Hepatocyte (in vitro differentiated cells): ENCODE measurements at places on chromosomes 4 and X. TPM values are rescaled to one million over a fixed set of nuclear protein-coding genes. Genes with fewer than 3 reads are reported as not detected.

TRAM1L1 gene
- 4.5 and 6.9 TPM in 2 replicates for total RNA-seq

GAGE2A gene
- not detected in 2 replicates for total RNA-seq

WAS gene
- 0.32 TPM in 1 of 2 replicates, not detected in the other for total RNA-seq

DTHD1 gene
- total RNA-seq, result 0.12 TPM in 1 of 2 replicates, not detected in the other

JADE3 gene
- 17.3 and 18.6 TPM in 2 replicates for total RNA-seq

MGAT4D gene
- not detected in 2 replicates for total RNA-seq

CT45A5 gene
- total RNA-seq, result not detected in 2 replicates

ZMAT1 gene
- 2.5 and 4.1 TPM in 2 replicates for total RNA-seq

SPANXN4 gene
- total RNA-seq, result not detected in 2 replicates

EDNRA gene
- total RNA-seq, result 28.1 and 35.7 TPM in 2 replicates

SSX1 gene
- total RNA-seq, result not detected in 2 replicates

IL1RAPL2 gene
- 0.36 and 0.40 TPM in 2 replicates for total RNA-seq

UGT2B11 gene
- 17.1 and 19.5 TPM in 2 replicates for total RNA-seq

DKK2 gene
- 23.4 and 28.1 TPM in 2 replicates for total RNA-seq

MAGEE2 gene
- total RNA-seq, result not detected in 2 replicates

IRS4 gene
- 0.70 and 1.0 TPM in 2 replicates for total RNA-seq

ZXDA gene
- not detected in 2 replicates for total RNA-seq

STARD8 gene
- 3.2 and 3.3 TPM in 2 replicates for total RNA-seq

SMIM43 gene
- total RNA-seq, result 0.08 TPM in 1 of 2 replicates, not detected in the other

TLR10 gene
- total RNA-seq, result not detected in 2 replicates

CENPE gene
- 4.9 and 6.3 TPM in 2 replicates for total RNA-seq

AFF2 gene
- total RNA-seq, result 6.5 and 8.6 TPM in 2 replicates

ZFP92 gene
- 0.90 and 1.2 TPM in 2 replicates for total RNA-seq

SSX3 gene
- not detected in 2 replicates for total RNA-seq

NDP gene
- total RNA-seq, result 16.1 and 16.3 TPM in 2 replicates

ASMTL gene
- total RNA-seq, result 10.1 and 15.1 TPM in 2 replicates

HSFX2 gene
- total RNA-seq, result not detected in 2 replicates

SSX4 gene
- not detected in 2 replicates for total RNA-seq

SULT1B1 gene
- total RNA-seq, result 46.5 and 53.8 TPM in 2 replicates

MAGED1 gene
- 248 and 262 TPM in 2 replicates for total RNA-seq

UGT2B7 gene
- 114 and 125 TPM in 2 replicates for total RNA-seq

MOB1B gene
- 20.6 and 23.5 TPM in 2 replicates for total RNA-seq

C4orf54 gene
- total RNA-seq, result 0.07 TPM in 1 of 2 replicates, not detected in the other

GPR50 gene
- total RNA-seq, result not detected in 2 replicates

ODAPH gene
- 0.48 and 0.60 TPM in 2 replicates for total RNA-seq

P2RY8 gene
- 0.07 TPM in 1 of 2 replicates, not detected in the other for total RNA-seq

SEL1L3 gene
- total RNA-seq, result 40.7 and 56.2 TPM in 2 replicates

FGG gene
- total RNA-seq, result 1,531 and 1,684 TPM in 2 replicates

BMP3 gene
- 7.1 and 7.7 TPM in 2 replicates for total RNA-seq

ETDA gene
- total RNA-seq, result not detected in 2 replicates

ZNF157 gene
- total RNA-seq, result 0.08 and 0.33 TPM in 2 replicates
